ENCODE measurements at places on chromosomes 2 and 18.

GRCh38 chr2:193847130-193847529 lies 1652.4 kb upstream of the TMEFF2 start:
- no peak for DNase-seq

DNA sequence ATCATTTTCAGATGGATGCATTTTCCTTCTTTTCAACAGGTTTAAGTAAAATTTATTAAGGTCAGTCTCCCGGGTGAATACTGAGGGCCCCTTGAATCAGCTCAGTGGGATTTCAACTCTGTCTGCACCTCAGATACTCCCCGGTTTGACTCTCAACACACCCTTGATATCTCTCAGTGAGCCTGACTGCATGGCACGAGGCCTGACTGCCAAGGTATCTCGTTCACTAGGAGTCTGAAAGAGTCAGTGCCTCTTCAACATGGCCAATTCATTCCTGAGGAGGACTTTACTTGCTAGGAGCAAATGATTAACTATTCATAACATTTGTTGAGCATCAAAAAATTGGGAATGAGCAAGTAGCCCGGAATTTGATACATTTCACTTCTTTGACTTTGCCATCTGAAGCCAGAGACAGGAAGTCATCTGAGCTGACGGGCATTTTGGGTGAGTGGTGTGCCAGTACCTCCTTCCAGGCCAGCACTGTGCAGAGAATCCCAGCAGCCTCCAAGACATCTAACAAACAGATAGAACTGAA lies 81.0 kb downstream of the VAPA start:
- no peak for DNase-seq

DNA sequence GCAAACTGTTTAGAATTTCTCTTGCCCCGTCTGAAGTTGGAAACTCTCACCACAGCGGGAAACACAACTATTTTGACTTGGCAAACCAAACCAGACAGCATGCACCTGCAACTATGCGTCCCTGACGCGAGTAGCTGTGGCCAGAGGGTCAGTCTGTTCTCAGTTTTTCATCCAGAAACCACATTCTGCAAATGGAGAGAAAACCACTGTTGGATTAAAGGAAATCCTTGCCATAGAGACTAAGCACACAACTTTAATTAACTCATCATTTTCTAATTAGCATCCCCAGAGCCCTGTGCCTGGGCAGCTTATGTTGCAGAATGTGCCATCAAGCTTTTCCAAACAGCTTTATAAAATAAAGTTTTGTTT lies 415.7 kb upstream of the TCF4 start:
- DNase-seq, result no peak

DNA sequence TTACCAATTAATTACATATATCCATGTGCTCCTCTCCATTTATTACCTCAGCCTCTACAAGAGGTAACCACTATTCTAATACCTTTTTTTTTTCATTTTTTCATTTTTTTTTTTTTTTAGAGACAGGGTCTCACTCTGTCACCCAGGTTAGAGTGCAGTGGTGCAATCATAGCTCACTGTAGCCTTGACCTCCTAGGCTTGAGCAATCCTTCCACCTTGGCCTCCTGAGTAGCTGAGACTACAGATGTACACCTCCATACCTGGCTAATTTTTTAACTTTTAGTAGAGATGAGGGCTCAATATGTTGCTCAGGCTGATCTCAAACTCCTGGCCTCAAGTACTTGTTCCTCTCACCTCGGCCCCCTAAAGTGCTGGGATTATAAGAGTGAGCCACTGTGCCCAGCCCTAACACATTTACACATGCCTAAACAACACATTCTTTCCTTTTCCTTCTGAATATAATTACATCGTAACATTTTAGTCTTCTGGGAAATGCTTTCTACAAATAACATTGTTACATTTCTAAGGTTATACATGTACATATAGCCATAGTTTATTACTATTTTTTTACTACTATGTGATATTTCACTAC lies 10.5 kb downstream of the PPIL3 start:
- no peak for DNase-seq

- no peak for DNase-seq
These were observed 255.3 kb downstream of the CYP26B1 start for GRCh38 chr2:71892423-71892730.

DNA sequence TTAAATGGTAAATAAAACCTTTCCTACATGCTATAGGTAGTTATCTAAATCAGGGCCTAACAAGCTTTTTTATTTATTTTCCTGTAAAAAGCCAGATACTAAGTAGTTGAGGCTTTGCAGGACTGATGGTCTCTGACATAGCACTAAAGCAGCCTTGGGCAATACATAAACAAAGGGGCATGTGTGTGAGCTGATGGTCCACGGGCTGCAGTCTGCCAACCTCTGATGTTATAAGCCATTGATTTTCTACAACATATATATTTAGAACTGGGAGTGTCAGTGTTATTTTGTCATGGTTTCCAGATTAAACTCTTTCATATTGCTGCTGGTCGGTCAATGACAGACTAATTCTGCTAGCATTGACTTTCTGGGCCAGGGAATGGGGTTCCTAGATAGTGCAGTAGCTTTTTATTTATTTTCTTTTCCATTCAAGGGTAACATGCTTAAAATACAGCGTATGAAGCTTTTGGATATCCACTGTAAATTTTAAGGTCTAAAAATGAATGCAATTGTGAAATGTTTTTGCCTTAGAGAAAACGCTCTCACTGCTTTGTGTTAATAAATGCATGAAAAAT lies 134.0 kb downstream of the NEDD4L start:
- no peak for DNase-seq

GRCh38 chr18:49052891-49053644 lies 102.3 kb upstream of the SMAD7 start:
- DNase-seq, result no peak

- no peak for DNase-seq
These were observed 386.9 kb downstream of the FIGN start for GRCh38 chr2:163348857-163349380.

DNA sequence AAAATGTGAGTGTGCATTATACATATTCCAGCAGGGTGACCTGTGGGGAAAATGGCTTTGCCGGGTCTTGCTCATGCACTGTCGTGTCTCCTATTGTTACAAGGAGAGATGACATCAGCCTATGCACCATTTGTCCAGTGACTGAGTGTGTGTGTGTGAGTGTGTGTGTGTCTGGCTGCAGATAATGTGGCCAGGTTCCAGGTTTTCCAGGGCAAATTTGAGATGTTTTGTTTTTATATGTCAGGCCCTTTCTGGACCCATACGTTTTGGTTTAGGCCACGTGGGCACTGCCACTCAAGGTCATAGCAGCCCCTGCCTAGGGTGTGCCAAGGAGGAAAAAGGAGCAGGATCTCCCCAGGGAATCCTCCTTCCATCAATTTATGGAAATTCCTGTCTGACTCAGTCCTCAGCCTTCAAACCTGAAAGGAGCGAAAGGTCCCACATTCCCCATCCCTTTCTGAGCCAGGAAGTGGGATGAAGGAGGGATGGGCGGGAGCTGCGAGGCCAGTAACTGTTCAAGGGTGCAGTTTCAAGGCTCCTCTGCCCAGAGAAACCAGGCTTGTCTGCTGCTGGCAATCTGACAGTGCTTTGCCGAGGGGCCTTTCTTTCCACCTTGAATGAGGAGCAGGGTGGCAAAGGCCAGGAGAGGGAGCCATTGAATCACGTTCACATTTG lies 93.0 kb upstream of the SMAD2 start:
- DNase-seq, result no peak

Data from activated CD4-positive, CD25-positive, alpha-beta regulatory T cell treated with anti-CD3 and anti-CD28 coated beads, Interleukin-2, amount 50 U/mL, for 16 hours (primary cell).